ENCODE measurements at places on chromosomes 11 and 22.
A peak's percentile ranks its signal among the peaks of the same experiment; 100 is the strongest.

- DNase-seq, result peak; percentile 21
Observed at GRCh38 chr22:30871391-30872284, 96.9 kb downstream of the MORC2 start.

- no peak for DNase-seq
Observed at GRCh38 chr11:79110796-79111195, 330.0 kb downstream of the TENM4 start.

DNA sequence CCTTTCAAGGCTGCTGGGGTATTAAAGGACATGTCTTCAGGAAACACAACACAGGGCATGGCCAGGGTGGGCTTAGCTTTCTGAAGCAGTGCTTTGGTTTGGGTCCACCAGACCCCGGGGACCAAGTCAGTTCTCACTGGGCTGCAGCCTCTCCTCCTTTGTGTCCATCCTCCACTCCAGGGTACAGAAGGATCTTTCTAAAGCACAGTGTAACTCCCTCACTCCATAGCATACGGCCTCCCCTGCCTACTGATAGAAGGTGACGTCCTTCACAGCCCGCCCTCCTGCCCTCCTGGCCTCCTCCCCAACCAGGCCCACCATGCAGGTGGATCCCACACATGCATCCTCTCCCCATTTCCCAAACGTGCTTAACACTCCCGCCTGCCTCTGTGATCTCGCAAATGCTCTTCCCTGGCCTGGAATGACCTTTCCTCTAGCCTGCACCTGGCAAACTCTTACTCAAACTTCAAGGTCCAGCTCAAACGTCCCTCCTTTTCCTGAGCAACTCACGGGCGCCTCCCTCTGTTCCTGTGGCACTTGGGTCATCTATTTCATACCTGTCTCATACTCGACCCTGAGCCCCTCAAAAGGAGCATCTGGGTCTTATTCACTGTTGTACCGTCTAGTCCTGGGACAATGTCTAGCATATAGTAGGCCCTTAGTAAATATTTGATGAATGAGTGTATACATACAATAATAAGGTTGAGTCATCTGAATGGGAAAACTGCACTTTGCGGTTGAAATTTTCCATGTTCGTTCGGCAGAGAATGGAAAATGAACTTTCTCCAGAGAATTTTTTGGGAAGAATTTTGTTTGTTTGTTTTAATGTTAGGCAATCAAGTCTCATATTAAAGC is 187.7 kb downstream of the EFCAB6 start:
- DNase-seq, result no peak

GRCh38 chr11:60873533-60873932 is 6.2 kb downstream of the ZP1 start:
- DNase-seq, result no peak

GRCh38 chr11:115869780-115870431 is 365.7 kb upstream of the CADM1 start:
- DNase-seq, result no peak

DNA sequence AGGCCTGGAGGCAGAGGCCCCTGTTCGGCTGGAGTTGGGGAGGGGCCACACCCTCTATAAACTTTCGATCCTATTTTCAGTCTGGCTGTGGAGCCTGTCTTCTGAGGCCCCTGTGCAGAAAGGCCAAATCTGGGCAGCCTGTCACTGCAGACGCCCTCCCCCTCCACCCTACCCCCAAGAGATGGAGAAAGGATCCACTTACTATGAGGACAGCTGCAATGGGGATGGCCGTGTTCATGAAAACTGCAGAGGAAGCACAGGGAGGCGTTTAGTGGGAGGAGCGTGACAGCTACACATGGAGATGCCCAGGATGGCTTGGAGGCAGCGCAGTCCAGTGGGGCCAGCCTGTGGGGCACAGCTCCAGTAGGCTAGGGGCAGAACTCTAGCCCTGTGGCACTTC is 43.5 kb upstream of the KCNJ11 start:
- DNase-seq, result peak; percentile 59

DNA sequence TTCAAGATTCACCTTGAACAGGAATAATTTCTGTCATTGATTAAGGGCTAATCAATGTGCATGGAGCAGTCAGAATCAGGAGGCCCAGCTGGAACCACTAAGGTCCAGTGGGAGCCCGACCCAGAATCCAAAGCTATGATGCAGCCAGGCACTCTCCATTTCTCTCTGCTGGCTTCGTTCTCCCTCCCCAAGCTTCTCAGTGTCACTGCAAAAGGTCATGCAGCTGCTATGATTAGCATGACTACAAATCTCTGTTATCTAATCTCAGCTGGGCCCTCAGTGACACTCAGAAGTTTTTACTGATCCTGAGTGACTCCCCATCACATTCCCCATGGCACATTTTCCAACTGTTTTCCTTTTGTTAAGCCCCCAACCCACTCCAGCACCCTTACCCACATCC is 31.1 kb upstream of the PRSS23 start:
- no peak for DNase-seq

DNA sequence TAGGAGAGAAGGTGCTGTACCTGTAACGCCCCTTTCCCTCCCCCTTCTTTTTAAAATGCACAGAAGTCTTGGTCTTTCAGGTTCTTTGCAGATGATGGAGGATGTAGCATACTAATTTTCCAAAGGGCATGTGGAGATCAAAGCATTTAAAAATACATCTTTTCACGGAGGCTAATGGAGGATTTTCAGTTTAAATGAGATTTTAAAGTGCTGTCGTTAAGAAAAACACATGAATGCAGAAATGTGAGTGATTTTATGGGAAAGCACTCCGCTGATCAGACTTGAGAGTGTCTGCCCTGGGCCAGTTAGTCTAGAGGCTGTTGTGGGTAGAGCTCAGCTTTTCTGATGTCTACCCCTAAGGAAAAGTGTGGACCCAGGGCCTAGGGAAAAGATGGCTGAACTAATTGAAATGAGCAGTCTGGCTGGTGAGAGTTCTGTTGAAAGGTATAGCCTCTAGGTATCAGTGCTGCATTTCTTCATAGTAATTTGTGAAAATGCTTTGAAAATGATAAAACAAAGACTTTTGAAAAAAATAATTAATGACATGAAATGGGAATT is 2.5 kb downstream of the AMOTL1 start:
- DNase-seq, result no peak

DNA sequence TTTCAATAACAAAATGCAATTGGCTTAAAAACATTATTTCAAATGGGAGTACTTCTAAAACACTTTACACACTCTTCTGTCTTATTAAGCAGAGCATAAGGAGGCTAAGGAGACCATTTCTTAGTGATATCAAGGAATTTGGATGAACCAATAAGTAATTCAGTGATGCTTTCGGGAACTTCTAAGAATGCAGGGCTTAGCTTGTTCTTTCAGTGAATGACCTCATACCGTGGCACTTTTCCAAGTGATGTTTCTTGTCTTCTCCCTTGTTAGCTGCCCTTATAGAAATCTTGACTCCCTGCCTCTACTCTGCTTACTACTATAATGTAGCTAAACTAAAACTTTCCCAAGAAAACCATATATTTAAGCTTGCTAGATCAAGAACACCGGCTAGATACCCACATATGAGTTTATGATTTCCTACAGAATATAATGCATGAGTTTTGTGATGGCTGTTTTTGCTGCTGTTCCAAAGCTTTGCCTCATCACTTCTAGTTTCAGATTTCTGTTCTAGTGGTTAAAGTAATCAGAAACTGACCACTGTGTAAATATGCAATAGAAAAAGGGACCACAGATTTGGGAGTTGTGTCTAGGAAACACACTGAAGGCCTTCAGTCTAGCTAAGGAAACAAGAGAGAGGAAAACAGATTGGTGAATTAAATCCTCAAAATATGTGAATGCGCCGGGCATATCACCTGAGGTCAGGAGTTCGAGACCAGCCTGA is 37.5 kb upstream of the STK33 start:
- DNase-seq, result no peak

DNA sequence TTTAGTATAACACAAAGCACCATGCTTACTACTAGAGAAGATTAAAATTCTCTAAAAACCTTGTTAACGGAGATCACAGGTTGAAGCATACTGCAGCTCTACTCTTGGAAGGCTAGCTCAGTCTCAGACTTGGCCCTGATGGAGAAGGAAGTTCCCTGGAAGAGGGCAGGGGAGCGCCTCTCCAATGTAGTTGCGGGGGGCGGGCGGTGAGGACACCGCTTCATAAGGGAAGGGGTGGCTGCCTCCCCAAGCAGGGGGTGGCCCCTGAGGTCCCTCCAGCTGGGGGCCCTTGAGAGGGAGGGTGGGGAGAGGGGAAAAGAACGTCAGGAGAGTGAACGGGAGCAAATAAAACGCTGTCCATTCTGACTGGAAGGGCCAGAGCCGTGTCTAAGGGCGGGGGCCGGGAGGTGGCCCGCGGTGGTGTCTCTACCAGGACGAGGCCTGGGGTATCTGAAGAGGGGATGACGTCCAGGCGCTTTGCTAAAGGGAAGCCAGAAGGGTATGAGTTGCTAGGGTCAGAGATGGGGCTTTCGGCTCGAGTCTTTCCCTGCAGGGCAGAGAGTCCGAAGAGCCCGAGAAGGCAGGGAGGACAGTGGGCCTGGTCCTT is 553 bp upstream of the USP47 start:
- DNase-seq, result no peak

DNA sequence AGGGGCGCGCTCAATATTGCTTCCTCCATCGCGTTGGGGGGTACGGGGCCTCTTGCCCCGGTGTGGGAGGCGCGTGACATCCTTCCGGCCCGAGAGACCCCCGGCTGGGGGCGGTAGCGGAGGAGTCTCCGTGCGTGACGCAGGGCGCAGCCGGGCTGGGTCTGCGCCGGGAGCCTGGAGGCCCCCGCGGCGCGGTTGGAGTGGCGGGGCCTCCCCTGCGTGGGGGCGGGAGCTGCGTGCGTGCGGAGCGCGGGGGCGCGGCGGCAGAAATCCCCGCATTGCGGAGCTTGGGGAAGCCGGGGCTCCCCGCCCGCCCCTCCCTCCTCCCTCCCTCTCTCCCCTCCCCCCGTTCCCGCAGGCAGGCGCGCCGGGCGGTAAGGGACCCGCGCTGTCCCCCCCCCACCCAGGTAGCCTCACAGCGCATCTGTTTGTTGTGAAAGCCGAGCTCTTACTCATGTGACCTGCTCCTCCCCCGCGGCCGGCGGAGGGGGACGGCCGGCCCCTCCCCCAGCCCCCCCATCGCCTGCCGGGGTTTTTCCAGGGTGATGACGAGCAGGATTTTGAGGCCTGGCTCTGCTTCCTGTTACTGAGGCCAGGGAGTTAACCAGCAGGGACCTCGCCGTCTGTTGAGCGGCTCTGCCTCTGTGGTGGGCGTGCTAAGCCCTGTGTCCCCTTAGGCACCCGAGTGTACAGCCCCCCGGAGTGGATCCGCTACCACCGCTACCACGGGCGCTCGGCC is 1.6 kb downstream of the PIM3 start:
- peak; percentile 82 for DNase-seq

- peak; percentile 98 for DNase-seq
Observed at GRCh38 chr11:102346748-102347461, at the start of gene BIRC2. Gene BIRC2 (plus strand): TSS chr11:102347214. CDS start chr11:102349855, 2,641 bp downstream.

GRCh38 chr11:73420136-73420535 is 43.9 kb downstream of the RELT start:
- DNase-seq, result no peak

DNA sequence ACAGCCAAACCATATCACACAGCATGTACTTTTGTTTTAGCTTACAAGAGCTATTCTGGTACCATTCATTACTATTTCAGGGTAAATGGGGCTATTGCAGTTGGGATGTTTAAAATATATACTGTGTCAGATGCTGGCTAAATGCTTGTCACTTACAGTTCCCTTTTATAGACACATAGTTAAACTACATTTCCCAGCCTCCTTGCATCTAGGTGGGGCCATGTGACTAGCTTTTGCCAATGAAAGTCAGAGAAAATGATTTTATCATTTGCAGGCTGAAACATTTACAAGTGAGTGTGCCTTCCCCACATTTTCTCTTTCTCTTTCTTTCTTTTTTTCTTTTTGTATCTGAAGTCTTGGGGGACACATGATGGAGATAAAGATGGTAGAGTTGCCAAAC is 7.8 kb upstream of the IFTAP start:
- no peak for DNase-seq

All from right forelimb (tissue), 1 donor.